HTR-8/SVneo (cell line): ENCODE measurements at places on chromosomes 16 and 17.
A peak's percentile ranks its signal among the peaks of the same experiment; 100 is the strongest.

- DNase-seq: no peak
These were observed 67.2 kb downstream of the ADCY9 start for GRCh38 chr16:4049031-4049430.

DNA sequence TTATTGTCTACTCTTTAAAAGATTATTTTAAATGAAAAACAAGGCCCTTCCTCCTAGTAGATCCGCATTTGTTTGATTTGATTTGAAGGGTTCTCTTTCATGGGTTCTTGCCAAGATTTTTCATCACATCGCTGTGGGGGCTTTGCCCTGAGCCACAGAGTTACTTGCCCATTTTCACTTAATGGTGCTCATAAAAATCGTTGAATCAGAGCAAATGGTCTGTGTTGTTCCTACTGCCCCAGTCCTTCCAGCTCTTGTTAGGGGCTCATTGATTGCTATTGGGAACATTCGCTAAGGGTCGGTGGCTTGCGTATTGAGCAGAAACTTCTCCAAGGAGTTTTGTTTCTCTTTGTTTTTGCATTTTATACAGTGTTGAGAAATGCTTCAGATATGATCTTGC lies 1023.4 kb upstream of the CDH8 start:
- DNase-seq: no peak

DNA sequence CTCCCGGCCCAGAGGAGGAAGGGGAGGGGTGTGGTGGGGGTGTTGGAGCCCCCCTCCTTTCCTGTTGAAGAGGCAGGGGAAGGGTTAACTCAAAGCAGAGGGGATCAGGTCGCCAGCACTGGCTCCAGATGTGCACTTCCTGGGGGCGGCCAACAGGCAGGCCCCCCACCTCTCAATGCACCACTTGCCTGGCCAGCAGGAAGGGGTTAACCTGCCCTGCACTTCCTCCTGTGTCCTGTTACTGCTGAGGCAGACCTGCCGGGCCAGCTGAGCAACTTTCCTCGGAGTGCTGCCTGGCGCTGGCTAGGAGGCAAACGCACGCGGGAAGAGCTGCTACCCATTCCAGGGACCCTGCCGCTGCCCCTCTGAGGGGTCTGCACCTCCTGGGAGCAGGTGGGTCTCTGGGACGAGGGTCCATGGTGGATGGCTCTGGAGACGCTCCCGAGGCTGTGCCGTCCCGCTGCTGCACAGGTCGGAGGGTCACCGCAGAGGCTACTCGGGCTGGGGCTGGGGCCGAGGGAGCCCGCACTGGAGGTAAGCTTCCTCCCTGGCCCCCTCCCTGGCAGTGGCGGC lies at the start of gene EPN3:
EPN3 (plus strand) TSS at position 284 of the 573 bp plus-strand sequence. CDS start 3,822 bp downstream, outside the sequence.
- no peak for DNase-seq

DNA sequence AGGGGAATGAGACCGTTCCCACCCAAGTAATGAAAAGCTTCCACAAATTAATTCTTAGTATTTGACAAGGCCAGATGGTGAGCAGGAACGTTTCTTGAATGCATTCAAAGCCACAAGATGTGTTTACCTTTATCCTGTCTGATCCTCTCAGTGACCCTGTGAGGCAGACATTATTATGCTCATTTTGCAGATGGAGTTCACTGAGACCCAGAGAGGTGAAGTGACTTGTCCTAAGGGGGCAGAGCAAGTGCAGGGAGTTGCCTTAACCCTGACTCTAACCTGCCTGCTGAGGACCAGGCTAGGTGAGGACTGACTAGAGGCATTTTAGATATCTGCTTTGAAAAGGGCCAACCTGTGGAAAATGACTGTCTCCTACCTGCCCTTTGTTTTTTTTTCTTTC lies 156.7 kb downstream of the HAPSTR1 start:
- no peak for DNase-seq

- no peak for DNase-seq
These were observed 184.8 kb downstream of the IRX5 start for GRCh38 chr16:55115506-55115905.

DNA sequence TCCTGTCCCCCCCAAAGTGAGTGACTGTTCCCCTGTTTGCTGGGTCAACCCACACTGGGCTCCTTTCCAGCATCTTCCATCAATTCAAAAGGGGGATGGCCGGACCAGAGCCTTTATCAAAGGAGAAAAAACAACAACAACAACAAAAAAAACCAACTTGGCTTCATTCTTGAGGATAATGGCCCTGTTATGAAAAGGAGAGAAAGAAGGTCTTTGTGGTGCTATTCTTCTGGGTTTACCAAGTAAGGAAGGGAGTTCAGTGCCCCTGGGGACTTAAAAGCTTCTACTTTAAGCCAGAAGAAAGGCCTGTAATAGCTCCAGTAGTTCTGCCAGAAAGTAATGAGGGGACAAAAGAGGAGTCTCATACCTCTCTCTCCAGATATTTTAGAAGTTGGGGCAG lies 71.5 kb downstream of the RGS9 start:
- DNase-seq: no peak

DNA sequence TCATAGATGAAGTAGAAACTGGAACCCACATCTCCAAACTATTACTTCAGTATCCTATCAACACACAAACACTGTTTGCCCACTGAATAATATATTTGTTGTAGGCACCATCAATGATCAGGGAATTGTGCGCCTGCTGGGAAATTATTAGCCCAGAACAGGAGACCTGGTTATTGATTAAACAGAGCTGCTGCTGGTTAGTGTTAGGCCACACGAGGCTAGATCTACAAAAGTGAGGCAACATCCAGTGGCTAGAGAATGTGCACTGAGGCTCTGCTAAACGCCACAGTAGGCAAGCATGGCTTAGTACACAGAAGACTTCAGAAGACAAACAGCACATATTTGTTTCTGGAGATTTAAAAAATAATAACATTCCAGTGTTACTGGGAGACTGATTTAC lies 11.0 kb downstream of the ABHD15 start:
- DNase-seq: no peak

DNA sequence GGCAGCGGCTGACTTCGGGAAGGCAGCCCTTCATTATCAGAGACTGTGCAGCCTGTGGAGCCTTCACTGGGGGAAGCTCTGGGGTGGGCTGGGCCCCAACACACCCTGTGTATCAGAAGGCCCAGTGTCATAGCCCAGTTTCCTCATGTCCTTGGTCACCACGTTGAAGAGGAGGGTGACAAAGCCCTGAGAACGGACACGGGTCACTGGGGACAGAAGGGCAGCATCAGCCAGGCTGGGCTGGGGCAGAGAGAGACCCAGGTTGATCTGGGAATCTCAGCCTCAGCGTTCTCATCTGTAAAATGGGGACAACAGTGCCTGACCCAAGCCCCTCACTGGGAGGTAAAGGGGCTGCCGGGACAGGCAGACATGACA lies 19.3 kb downstream of the B9D1 start:
- no peak for DNase-seq

DNA sequence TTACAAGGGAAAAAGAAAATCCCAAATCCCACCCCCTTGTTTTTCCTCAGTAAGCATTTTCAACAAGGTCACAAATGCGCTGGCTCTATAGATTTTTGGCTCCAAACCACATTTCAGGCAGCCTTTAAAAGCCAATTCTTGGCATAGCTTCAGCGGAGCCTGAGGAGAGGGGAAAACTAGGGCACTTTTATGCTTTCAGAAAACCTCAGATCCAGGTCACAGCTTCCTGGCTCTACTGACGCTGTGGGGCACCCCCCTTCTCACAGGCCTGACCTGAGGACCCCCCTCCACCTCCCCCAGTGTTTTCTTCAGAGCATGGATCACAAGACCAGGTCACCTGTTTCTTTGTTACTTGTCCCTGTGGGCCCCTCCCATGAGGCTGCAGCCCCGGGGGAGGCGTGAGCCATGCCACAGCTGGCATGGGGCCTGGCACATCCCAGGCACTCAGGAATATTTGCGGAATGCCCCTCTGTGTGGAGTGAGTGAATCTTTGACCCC lies 30.1 kb upstream of the MTSS2 start:
- no peak for DNase-seq

- peak; percentile 67 for DNase-seq
These were observed 16.6 kb downstream of the CD7 start for GRCh38 chr17:82300707-82301270.

- DNase-seq: no peak
These were observed 32.3 kb upstream of the HS3ST3A1 start for GRCh38 chr17:13634021-13634420.

DNA sequence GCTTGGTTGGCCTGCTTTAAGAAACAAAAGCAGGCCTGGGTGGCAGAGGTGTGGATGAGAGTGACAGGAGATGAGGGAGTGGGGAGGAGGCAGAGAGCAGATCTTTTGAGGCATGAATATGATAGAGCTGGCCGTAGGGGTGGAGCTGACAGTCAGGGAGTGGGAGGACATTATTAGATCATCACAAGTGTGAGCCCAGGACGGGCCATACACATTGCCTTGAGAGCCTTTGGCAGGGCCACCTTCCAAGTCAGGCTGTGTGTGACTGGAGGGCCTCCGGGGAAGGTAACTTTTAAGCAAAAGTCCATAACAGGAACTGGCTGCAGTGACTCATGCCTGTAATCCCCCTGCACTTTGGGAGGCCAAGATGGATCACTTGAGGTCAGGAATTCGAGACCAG lies 26.3 kb downstream of the GINS3 start:
- peak; percentile 51 for DNase-seq

GRCh38 chr17:73847952-73848351 lies 203.7 kb upstream of the SDK2 start:
- no peak for DNase-seq

DNA sequence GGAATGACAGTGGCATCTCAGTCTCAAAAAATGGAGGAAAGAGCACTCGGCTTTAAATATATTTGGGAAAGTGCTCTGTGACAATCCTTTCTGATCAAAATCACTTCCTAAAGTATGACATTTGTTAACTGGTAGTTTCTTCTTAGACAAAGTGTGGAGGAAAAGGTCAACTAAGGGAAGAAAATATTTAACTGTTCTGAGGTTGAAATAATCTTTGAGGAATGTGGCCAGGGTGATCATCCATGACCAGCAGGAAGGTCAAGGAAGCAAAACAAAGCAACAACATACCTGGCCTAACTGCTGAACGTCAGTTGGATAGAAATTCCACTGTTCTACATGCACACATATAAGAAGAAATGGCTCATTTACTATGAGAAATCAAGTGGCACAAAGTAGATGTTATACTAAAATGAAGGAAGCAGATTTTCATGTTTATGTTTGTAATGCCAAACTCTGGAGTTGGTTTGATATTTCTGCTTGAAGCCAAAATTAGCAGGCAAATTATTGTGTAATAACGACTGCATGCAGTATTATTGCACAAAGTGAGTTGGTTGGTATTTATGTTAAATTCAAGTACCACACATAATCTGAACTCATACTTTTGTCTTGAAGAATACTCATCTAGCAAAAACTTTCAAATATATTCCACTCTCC lies 87.3 kb upstream of the CORO6 start:
- DNase-seq: no peak

GRCh38 chr17:74918906-74919305 lies 4.1 kb downstream of the USH1G start:
- no peak for DNase-seq

- no peak for DNase-seq
These were observed 24.4 kb upstream of the CYTH1 start for GRCh38 chr17:78806451-78806850.

DNA sequence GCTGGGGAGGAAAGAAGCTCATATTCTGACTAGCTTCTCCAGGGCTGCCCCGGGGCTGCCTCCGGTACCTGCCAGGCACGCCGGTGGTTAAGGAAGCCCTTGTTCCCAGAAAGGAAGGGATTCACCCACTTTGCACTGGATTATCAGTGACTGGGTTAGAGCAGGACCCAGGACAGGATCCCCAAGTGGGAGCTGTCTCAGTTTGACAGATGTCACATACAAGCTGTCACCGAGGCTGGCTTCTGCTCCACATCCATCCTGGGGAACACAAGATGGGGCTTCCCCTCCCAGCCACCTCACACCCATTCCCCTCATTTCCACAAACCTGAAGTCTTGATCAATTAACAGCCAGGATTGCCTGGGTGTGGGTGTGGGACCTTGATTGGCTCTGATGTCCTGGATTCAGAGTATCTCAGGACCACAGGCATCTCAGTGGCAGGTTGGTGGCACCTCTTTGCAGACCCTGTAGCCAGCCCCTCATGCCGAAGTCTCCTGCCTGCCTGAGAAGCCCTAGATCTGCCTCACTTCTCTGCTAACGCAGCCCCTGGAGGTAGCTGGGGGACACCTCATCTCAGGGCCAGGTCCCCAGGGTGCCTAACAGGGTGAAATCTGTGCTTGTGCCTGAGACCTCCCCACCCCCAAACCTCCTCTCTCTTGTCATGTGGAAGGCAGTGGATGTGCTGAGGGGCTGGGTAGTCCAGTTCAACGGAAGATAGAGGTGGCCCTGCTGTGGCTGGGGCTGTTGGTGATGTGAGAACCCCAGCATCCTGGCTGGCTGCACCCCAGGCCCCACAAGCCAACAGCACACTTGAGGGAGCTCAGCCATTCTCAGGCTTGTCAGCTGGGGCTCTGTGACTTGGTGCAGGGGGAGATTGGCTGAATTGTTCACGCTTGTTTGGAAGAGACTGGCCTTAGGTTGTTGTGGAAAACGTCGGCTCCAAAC lies 1.4 kb downstream of the CACNG5 start:
- no peak for DNase-seq

- no peak for DNase-seq
These were observed 20.9 kb upstream of the RASD1 start for GRCh38 chr17:17516941-17517720.

GRCh38 chr17:1940810-1941185 lies 84.3 kb downstream of the RTN4RL1 start:
- no peak for DNase-seq

DNA sequence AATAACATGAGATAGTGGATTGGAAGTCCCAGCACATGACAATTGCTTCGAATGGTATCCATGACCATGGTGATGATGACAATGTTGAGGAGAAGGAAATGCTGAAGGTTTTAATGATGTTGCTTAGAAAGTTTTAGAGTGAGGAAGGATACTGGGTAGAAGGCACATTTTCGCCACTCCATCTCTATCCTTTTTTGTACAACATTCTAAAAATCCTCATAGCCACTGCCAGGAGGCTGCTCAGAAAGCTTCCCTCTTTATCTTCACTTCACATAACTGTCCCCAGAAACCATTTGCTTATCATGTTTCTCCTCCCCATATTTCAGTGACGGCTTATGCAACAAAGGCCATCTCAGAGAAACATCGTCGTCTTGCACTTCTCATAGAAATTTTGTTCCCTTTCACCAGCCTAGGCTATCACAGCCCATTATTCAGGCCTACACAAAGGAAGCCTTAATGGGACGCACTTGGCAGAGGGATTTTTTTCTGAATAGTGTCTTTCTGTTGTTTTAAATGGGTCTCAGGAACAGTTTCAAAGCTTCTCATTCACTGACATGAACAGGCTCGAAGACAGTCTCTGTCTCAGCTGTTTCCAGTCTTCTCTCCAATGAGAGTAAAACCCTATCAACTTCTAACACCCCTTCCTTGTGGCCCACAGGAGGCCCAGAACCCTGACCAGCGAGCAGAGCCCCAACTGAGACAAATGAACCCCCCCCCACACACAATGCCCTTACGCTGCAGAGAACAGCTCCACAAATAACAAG lies 506.7 kb downstream of the HAPSTR1 start:
- DNase-seq: no peak

DNA sequence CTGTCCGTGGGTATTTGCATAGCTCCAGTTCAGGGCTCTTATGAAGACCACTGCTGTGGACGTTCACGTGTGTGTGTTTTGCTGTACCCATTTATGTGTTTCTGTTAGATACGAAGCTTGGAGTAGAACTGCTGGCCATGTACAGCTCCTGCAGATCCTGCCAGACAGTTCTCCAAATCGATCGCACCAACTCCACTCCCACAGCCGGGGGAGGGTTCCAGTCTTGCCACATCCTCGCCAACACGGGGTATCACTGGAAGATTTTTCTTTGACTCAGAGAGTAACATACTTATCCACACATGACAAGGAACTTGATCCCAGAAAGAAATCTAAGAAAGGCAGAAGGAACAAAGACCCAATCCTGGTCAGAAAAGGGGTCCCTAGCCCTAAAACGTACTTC lies 37.4 kb downstream of the TMEM186 start:
- no peak for DNase-seq

GRCh38 chr16:88810166-88810911 lies 1.4 kb downstream of the APRT start:
- DNase-seq: no peak
